NCI-H446 (cell line): ENCODE measurements at places on chromosomes 7 and 10.

- DNase-seq: no peak
These were observed at the start of gene JAKMIP3 for GRCh38 chr10:132065491-132066105. TSS of gene JAKMIP3 (plus strand) at chr10:132065946. CDS start at chr10:132104809, 38,863 bp downstream.

GRCh38 chr7:141234335-141235105 is 160.7 kb downstream of the TMEM178B start:
- DNase-seq: no peak

DNA sequence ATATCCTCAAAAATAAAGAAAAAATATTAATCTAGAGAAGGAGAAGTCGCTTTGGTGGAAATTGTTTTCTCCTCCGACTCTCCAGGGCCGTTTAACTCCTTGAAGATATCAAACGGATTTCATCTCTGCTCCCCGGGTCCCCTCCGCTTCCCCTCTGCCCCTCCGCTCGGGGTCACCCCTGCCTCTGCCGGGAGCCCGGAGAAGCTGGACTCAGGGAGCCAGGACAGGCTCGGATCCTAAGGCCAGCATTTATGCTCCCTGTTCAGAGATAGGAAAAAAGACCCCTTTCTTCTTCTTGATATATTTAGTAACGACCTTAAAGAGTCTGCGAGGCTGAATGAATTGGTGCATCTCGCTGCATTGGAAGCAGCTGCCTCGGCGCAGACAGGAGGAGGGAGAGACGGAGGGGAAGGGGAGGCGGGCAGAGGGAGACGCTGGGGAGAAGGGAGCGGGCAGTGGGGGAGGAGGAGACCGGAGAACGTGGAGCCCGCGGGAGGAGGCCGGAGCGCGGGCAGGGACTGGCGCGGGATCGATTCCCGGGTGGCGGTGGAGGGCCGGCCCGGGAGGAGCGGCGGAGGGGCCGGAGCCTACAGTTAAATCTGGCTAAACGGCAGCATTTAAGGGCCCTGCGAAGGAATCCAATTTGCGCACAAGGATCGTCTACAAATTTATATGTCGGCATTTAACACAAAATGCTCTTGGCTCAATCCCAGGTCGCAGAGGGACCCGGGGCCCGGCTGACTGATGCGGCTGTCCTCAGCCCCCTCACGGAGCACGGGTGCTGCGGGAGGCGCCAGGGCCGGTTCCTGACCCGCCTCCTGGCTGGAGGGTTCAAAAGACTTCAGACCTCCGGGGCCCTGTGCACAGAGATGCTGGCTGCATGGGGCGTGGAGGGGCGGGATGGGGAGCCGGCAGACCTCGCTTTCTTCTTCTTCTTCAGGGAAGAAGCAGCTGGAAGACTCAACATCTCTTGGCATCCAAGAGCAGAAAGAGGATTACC is 55.6 kb downstream of the CRTAC1 start:
- DNase-seq: no peak

GRCh38 chr10:58064714-58065528 is 202.8 kb downstream of the IPMK start:
- DNase-seq: no peak

DNA sequence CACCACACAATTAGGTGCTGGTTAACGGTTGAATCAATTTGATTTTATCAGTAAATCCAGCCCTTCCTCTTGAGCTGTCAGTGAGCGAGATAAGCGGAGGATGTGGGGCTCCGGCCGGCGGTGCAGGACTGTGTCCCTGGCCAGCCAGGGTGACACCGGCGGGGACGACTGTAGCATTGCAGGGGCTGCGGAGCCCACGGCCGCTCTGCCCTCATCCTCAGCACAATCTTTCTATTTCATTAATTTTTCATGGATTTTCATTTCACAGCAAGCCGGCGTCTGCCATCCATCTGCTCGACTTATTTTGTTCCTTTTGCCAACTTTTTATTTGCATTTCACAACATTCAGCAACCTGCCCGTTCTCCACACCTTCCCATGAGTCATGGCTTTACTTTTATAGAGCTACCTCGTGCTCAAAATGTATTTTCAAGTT is 4.7 kb downstream of the ADARB2 start:
- DNase-seq: no peak

DNA sequence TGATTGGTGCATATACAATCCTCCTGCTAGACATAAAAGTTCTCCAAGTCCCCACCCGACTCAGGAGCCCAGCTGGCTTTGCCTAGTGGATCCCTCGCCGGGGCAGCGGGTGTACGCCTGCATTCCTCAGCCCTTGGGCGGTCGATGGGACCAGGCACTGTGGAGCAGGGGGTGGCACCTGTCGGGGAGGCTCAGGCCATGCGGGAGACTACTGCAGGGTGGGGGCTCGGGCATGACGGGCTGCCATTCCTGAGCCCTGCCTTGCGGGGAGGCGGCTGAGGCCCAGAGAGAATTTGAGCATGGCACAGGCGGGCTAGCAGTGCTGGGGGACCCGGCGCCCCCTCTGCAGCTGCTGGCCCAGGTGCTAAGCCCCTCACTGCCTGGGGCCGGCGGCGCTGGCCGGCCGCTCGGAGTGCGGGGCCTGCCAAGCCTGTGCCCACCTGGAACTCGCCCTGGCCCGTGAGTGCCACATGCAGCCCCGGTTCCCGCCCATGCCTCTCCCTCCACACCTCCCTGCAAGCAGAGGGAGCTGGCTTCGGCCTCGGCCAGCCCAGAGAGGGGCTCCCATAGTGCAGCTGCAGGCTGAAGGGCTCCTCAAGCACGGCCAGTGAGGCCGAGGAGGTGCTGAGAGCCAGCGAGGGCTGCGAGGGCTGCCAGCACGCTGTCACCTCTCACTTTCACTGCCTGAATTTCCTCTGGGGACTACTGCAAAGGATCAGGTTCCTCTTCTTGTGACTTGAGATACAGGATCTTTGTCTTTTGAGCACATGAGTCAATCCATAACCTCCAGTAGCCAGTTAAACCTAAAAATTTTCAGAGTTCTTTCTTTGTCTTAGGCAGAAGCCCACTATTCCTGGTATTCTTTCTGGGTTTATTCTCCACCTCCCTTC is 25.1 kb upstream of the ELOVL3 start:
- DNase-seq: no peak

DNA sequence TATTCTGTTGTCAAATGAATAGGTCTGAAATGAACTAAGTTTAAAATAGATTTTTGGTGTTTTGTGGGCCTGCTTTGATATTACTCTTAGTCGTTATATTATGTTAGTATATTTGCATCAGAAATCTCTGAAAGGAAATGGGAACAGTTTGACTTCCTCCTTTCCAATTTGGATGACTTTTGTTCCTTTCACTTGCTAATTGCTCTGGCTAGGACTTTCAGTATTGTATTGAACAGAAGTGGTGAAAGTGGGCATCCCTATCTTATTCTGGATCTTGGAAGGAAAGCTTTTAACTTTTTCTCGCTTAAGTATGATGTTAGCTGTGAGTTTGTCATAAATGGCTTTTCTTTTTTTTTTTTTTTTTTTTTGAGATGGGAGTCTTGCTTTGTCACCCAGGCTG is 273.6 kb upstream of the DKK1 start:
- DNase-seq: no peak

DNA sequence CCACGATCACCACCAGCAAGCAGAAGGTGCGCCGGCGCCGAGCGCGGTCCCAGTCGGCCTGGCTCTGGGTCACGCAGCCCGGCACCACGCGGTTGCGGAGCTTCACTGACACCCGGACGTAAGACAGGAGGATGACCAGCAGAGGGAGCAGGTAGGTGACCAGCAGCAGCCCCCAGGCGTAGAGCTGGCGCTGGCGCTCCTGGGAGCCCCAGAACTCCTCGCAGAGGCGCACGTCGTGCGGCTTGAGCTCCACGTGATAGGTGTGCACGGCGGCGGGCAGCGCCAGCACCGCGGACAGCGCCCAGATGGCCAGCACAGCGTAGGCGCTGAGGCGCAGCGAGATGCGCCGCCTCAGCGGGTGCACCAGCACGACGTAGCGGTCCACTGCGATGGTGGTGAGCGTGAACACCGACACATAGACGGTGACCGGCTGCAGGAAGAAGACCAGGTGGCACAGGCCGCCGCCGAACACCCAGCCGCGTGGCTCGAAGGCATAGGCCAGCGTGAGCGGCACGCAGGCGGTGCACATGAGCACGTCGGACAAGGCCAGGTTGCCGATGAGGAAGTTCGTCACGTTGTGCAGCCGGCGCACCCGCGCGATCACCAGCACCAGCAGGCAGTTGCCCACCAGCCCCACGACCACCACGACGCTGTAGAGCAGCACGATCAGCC is 920 bp downstream of the PRLHR start:
- DNase-seq: no peak

DNA sequence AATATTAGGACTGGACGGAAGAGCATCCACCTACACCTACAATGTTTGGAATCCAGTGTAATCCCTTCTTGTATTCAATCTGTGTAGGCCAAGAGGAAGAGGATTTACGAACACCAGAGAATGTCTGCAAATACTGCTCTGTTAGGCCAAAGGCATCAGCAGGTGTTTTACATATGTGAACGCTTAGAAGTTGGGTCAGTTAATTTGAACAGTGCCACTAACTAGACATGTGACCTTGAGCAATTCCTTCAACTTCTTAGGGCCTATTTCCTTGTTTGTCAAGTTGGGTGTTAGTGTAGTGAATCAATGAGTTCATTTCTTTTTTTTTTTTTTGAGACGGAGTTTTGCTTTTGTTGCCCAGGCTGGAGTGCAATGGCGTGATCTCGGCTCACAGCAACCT is 35.4 kb downstream of the MYPN start:
- no peak for DNase-seq

GRCh38 chr7:21939136-21939857 is 6.4 kb downstream of the CDCA7L start:
- DNase-seq: peak; percentile 38

DNA sequence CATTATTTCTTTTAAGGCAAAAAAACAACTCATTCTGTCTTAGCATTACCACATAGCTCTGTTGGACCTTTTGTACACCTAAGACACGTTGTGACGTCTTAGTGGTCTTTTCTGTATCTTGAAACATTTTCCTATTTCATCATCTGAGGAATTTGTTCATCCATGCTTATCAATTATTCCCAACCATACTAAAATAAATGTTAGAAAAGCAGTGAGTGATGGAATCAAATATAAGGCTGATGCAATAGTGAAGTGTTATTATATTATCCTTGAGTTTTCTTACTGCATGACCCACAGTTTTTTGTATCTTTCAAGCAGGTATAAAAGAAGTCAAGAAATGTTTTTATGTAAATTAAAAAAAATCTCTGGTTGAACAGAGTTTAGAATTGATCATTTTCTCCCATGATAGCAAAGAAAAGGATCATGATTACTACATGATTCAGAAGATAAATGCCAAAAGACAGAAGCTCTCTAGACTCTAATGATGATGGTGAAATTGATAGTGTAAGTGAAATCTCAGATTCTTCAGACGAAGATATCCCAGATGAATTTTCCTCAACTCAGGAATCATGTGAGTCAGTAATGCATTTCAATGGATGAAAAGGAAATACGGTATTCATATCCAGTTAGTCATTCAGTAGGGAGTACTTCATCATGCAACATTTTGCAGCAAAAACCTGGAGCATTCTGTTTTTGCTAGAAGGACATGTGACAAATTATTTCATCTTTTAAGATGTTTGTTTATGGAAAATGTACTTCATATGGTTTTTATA is 51.4 kb downstream of the CELF2 start:
- DNase-seq: no peak

DNA sequence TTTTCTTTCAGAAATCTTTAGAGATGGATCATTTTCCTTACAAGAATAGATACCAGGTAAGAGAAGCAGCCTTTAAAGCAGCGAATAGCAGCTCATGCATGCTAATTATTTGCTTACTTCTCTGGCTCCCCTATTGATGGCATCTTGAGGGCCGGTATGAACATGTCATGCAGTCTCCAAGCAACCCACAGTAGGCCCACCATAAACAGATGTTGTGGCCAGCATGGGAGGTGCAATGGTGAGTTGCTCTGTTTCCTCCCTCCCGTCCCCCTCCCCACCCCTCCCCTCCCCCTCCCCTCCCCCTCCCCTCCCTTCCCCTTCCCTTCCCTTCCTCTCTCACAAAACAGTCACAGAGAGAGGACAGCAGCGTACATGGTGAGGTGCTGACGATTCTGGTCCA is 9.7 kb upstream of the ZNF273 start:
- no peak for DNase-seq

- no peak for DNase-seq
These were observed 64.4 kb downstream of the RAB18 start for GRCh38 chr10:27568196-27569175.

- no peak for DNase-seq
These were observed 132.7 kb upstream of the HGF start for GRCh38 chr7:81902536-81902935.

DNA sequence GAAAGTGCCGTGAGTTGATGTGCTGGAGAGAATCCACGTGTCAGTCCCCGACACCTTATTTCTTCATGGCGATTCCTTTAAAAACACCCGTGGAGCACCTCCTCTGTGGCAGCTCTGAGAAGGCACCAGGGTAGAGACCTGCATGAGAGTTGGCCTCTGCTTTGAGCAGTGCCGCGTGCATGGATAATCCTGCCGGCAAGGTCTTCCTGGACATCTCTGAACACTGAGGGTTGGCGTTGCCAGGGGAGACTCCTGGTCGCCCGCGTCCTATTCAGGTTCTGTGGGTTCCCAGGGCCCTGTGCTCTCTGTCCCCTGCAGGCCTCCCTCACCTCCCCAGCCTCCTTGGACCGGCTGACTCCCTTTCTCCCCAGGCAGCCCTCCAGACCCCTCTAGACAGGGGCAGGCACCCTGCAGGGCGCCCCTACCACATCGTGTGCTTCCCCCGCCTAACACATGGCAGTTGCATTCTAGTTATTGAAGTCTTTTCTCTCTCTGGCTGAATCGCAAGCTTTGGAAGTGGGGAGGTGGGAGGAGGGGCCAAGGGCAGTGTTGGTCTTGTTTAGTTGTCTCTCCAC is 95.6 kb downstream of the MKI67 start:
- no peak for DNase-seq

- DNase-seq: no peak
These were observed 1.2 kb upstream of the HOXA2 start for GRCh38 chr7:27103489-27104226.

- no peak for DNase-seq
These were observed 66.8 kb downstream of the NRP1 start for GRCh38 chr10:33267708-33268107.

GRCh38 chr7:116431787-116432526 is 67.6 kb upstream of the CAV2 start:
- DNase-seq: no peak

DNA sequence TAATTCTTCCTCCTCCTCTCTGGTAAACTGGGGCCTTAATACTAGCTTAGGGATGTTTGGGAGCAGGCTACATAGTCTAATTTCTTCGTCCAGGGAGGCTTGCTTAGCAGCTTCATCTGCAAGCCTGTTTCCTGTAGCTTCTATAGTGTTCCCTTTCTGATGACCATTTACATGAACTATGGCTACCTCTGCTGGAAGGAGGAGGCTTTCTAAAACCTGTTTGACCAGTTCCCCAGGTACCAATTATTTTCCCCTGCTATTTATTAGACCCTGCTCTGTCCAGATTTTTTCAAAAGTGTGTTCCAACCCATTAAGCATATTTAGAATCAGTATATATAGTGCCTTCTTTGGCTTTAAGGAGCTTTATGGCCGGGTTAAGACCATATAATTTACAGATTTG is 38.8 kb upstream of the DNAH11 start:
- no peak for DNase-seq
